ENCODE measurements at places on chromosomes 3 and 15.

DNA sequence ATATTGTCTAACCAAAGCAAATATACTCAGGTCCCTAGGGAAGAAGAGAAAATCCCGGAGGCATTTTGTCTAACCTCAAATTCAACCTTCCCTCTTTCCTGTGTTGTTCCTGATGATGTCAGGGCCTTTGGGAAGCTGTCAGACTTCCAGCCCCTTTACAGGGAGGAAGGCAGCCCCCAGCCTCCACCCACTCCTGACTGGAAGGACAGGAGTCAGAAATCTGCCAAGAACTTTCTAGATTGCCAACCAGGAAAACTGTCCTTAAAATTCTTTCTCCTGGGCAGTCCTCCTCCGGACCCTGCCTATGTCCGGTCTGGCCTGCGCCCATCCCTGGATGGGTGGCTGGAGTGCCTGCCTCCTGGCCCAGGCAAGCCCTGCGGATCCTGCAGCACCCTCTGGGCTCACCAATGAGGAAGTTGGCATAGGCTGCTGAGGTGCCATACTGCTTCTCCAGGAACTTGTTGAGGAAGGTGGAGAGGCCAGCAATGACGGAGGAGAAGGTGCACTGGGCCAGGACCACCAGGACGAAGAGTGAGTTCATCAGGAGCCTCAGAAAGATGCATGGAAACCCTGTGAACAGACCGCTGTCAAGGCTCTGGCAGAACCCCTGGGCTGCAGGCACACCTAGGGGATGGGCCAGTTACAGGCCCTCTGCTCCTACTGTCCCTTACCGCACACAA lies 52.6 kb upstream of the RAB6B start:
- DNase-seq, result no peak

- DNase-seq, result no peak
Measured at GRCh38 chr15:84599906-84600305, 903 bp upstream of the ZSCAN2 start.

- no peak for DNase-seq
Measured at GRCh38 chr15:52960283-52960682, 170.1 kb upstream of the ONECUT1 start.

GRCh38 chr3:99869621-99870020 lies 52.0 kb downstream of the CMSS1 start:
- no peak for DNase-seq

DNA sequence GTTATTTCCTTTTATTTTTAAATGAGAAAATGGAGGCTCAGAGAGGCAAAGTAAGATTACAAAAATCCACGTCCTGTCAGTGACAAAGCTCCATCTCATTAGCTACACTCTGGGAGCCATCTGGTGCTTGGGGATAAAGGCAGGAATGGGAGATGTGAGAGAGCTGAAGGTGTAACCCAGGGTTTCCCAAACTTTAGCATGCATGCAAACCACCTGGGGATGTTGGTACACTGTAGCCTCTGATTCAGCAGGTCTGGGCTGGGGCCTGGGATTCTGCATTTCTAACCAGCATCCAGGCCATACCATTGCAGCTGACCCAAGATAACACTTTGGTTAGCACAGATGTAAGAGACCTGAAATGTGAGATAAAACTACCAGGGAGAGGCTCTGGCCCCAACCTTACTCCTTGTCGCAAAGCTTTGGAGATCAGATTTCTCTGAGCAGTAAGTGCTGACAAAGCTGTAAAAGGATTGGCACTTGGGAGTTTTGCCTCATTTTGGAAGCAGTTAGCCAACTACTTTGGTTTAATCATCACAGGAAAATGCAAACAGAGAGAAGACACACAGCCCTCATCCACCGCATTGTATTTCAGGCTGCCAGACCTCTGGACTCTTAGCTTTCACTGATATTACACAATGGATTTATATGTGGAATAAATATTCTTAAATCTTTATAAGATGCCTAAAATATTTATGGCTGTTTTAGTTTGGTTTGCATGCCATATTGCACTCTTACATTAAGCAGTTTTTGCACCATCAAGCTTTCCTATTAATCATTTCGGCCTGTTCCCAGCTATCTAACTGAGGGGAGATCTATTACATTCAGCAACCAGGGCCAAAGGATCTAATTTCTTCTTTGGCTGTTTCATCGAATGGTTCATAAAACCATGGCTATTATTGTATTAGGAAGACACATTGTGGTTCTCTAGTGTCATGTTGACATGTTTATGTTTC lies 263.0 kb downstream of the EBLN2 start:
- no peak for DNase-seq

DNA sequence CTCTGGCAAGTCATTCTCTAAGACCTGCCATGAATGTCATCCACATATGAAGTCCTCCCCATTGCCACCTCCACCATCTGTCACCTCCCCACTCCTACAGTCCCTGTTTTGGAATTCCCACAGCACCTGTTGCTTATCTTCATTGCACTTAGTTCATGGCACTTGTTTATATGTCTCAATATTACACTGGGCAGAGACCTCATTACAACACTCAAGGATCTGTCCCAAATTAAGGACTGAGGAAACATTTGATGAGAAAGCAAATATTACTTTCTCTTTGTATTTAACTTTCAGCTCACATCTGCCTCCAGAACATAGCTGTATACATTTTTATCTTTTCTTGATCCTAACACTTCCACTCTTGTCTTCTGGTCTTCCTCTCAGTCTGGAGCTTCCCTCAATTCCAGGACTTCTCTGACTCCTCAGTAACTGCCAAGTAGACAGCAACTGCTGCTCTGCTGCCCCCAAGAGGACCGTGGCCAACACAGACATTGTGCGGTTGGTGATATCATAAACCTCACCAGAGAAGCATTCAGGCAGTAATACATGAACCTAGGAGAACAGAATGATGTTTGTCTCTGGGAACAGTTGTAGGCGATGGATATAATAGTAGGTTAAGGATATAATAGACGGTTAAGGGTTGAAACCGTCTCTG lies 45.0 kb upstream of the FGF12 start:
- DNase-seq, result no peak

All from stimulated activated CD4-positive, alpha-beta T cell treated with anti-CD3 and anti-CD28 coated beads, Interleukin-15, amount 100 ng/mL, for 1 hour (primary cell).